Keratinocyte (primary cell): ENCODE measurements at places on chromosomes 6 and 20. TPM values are rescaled to one million over a fixed set of nuclear protein-coding genes. Genes with fewer than 3 reads are reported as not detected.

Gene MCCD1
- polyA plus RNA-seq: not detected in 3 replicates

Gene EFHC1
- polyA plus RNA-seq: 9.6 to 20.5 TPM (median 15.8 TPM) in 3 replicates

- no peak for DNase-seq
These were observed 45.6 kb upstream of the MAN1A1 start for GRCh38 chr6:119395192-119395591.

Gene PLCB4
- polyA plus RNA-seq: 2.4 to 4.1 TPM (median 3.1 TPM) in 3 replicates

Gene DEF6
- polyA plus RNA-seq: 12.4 to 17.4 TPM (median 17.3 TPM) in 3 replicates

- DNase-seq: no peak
These were observed 228.7 kb downstream of the BCKDHB start for GRCh38 chr6:80335121-80335531.

DNA sequence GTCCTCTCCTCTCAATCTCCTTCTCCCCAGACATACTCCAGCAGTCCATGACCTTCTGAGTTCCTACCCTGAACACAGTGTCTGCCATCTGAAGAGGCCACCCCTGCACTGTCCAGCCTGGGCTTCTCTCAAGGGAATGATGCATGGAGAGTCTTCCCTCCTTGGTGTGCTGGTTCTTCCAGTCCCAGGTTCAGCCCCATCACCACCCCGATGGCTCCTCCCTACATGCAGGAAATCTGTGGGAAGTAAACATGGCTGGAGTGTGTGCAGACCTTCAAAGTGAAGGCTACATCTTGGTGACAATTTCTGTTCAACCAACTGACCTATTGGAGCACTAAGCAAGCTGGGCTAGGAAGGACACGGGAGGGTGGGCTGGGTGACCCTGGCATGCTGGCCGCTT, 121.0 kb upstream of the JAG1 start:
- DNase-seq: no peak

GRCh38 chr6:1015825-1016224, 296.1 kb upstream of the FOXQ1 start:
- no peak for DNase-seq

Gene UNC5CL
- 0.23 to 0.50 TPM (median 0.34 TPM) in 3 replicates for polyA plus RNA-seq

DNA sequence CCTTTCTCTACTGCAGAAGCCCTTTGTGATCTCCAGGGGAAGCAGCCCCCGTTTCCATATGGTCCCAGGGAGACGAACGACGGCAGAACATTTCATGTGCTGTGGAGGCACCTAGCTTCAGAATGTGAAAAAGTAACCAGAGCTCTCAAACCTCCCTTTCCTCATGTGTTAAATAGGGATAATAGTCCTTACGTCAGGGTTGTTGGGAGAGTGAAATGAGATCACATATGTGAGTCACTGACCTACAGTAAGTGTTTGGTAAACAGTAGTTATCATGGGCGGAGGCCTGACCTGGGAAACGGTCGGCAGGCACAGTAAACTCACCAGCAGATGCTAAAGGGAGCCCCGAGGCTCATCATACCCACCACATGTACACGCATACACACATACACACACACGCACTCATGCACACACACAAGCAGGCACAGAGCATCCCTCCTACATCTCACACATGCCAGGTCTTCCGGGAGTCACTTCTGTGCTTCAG, 89.7 kb downstream of the LY86 start:
- DNase-seq: no peak

Gene ZSCAN9
- 8.3 to 15.9 TPM (median 12.0 TPM) in 3 replicates for polyA plus RNA-seq

DNA sequence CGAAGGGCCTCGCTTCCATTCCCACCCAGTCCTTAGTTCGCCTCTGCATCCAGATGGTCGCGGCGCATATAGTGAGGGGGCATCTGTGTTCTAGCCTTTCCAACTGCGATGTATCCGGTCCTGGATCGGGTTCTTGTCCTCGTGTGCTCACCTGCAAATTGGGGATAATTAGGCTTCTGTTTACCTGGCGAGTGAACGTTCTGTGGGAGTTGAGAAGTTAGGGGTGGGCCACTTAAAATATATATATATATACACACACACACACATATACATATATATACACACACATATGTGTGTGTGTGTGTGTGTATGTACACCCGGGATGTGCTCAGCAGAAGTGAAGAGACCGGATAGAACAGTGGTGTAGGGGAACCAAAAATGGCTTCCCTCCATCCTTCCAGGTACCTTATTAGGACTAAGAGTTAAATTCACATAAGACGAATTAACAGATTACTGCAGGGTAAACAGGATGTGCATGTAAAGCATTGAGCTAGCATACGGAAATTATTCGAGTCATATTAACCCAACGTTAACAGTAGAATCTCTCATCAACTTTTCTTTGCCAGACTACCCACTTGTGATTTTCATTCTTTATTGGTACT, 537 bp downstream of the CSTF1 start:
- DNase-seq: no peak

Gene PLG
- not detected in 3 replicates for polyA plus RNA-seq

DNA sequence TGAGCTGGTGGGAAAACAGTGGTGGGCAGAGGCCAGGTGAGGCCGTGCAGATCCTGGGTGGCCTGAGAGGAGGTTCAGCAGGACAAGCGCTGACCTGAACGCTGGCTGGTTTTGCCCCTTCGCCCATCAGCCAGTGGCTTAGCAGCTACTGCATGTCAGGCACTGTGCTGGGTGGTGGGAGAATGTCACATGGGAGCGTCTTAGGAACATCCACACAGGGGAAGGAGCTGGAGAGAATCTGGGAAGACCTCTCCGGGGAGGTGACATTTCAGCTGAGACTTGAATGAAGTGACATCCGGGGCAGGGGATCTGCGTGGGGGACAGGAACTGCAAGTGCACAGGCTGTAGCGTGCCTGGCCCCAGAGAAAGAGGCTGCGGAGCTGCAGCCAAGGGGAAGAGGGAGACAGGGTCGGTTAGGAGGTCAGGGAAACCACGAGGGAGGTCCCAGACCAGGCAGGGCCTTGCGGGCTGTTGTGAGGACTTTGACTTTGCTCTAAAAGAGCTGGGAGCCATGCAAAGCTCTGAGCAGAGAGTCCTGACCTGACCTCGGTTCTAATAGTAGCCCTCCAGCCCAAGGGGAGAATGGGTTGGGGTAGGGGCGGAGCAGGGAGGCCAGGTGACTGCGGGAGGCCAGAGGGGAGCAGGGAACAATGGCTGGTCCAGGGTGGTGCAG, 156.8 kb upstream of the PTPN1 start:
- DNase-seq: no peak

GRCh38 chr20:46361381-46361780, 45.0 kb downstream of the ELMO2 start:
- no peak for DNase-seq

Gene PROKR2
- not detected in 3 replicates for polyA plus RNA-seq

DNA sequence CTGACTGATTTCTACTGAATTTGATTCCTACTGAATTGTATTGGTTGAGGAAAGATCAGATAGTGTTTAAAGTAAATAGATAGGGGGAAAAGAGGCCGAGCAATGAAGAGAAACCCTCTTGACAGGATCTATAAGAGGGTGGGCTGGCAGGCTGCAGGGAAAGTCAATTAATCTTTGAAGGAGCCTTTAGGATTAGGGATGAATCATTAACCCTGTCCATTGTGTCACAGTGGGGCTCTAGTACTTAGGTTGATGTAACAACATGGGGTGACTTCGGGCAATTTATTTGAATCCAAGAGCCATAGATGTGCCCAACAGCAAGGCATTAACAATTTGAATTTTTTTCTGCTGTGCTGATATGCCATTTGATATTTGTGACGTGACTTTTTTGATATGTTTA, 7.5 kb downstream of the RFX6 start:
- no peak for DNase-seq

Gene ZC3H12D
- 0.03 to 0.04 TPM in 2 of 3 replicates, not detected in the other for polyA plus RNA-seq

GRCh38 chr6:53920881-53921280, 126.1 kb downstream of the LRRC1 start:
- DNase-seq: no peak

DNA sequence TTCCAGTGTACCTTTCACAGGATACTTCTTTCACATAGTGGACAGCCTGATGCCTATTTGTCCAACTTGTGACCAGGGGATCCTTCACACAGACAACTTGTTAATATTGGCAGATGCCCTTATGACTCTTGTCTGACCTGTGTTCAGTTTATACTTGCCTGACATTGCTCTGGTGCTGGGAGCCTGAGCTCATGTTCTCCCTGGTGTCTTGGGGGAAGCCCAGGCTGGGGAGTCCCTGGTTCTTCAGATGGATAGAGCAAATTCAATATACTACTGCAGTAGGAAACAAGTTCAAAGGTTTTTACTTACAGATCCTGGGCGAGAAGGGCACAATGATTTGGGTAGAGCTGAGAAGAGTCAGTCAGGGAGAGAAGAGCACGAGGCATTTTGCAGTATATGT, 76.1 kb downstream of the NKAIN2 start:
- DNase-seq: no peak

- no peak for DNase-seq
These were observed 124.7 kb upstream of the MARCKS start for GRCh38 chr6:113732384-113732966.

GRCh38 chr6:154408891-154409500, 52.4 kb upstream of the IPCEF1 start:
- no peak for DNase-seq

DNA sequence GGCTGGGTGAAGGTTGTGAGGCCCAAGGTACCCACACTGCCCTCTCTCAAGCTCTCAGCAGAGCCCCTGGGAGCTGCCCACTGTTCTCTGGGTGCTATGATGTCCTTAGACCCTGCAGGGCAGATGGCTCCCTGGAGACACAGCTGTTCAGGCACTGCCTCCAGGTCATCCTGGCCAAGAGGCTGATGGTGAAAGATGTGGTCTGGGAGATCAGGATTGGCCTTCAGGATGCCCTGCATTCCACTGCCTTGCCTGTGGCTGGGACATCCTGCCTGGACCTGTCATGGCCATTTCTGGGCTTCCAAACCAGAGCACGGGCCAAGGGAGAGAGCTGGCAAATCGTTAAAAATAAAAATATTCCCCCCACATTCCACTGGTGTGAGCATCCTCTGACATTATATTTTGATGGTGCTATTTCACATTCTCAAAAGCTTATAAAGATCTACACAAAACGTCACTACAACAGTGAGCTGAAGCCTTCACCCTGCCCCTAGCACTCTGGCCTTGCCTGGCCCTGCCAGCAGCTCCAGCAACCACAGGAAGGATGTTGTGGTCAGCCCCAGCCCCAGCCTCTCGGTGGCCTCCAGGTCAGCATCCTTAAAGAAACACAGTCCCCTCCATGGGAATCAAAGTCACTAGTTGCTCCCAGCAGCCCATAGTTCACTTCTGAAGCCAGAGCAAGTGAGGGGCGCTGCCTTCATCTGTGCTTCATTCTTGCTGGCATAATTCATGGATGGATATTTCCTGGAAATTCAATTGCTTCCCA, 13.5 kb upstream of the KCNK16 start:
- DNase-seq: no peak

GRCh38 chr20:58081846-58082245, 146.6 kb downstream of the ANKRD60 start:
- no peak for DNase-seq

DNA sequence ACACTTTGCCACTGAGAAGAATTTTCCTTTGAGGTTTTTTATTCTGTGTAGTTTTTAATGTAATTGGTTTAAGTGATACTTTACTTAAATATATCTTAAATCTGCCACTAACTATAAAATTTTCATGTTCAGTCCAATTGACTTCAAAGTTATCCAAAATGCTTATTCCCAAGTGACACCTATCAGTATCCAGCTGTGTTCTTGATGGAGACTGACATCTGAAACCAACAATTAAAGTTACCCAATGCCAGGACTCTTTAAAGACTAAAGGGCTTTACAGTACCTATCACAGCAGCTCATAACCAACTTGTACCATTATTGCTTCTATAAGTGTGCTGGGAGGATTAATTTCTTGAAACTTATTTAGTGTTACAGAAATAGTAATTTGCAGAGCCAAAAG, 13.8 kb upstream of the EYA4 start:
- no peak for DNase-seq

GRCh38 chr20:60096166-60096565, 137.9 kb downstream of the CDH26 start:
- DNase-seq: no peak

- DNase-seq: no peak
These were observed 29.4 kb downstream of the ABHD12 start for GRCh38 chr20:25361287-25361683.

Gene BIRC7
- not detected in 3 replicates for polyA plus RNA-seq

Gene TMEM217
- 0.44 to 0.85 TPM (median 0.80 TPM) in 3 replicates for polyA plus RNA-seq

DNA sequence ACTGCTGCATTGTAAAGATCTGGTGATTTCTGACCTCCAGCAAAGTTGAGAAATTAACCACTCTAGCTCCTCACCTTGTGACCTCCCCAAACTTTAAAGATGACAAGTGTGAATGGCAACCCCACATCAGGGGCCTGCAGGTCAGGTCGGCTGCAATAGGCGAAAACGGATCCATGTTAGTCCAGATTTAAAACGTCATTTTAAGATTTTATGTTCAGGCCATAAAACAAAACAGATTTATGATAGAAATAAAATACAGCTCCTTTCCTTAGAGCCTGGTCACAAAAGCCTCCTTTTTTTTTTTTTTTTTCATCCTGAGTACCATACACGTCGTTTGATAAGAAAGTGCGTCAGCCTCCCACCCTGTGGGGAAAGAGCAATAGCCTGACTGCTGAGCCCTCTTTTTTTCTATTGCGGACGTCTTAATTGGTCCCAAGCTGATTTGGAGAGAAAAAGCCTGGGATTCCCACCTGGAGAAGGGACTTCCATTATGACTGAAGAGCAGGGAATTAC, 519.2 kb upstream of the NOX3 start:
- no peak for DNase-seq

GRCh38 chr20:6919792-6920468, 152.4 kb downstream of the BMP2 start:
- DNase-seq: no peak

DNA sequence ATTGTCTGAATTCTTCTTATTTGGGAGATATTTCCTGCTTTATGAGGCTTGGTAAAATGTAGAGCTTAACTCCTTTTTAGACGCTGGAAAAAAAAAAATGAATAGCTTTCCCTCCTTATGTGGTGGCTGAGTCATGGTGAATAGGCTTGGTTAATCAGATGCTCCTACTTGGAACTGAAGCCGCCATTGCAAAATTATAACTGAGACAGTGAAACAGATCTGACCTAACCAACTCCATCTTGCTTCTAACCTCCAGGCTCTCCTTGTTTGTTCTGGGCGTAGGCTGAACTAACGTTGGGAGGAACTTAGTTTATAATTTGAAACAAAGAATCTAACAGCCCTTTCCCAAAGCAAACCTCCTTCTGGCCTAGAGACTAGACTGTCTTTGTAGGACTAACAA, 43.2 kb upstream of the PLCB4 start:
- DNase-seq: no peak

GRCh38 chr6:162198925-162199324, 528.6 kb downstream of the PRKN start:
- no peak for DNase-seq

Gene FOXQ1
- polyA plus RNA-seq: 2.3 to 5.4 TPM (median 4.2 TPM) in 3 replicates

Gene DEFB114
- not detected in 3 replicates for polyA plus RNA-seq

GRCh38 chr6:146878168-146878951, 279.6 kb downstream of the ADGB start:
- DNase-seq: no peak

DNA sequence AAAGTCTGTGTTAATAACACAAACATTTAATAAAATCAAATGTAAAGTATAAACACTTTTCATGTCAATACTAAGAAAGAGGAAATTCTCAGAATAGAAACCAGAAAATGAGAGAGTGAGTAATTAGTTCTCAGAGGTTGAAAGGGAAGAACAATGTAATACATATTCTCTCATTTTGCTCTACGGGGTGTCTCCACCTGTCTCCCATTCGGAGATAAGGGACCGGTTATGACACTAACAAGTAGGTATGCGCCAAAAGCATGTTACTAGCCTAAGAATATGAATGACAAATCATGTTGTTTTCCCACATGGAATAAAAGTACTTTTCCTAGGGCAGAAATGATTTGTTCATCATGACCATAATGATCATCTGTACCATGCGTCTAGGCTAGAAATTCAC, 35.6 kb upstream of the PRELID3B start:
- DNase-seq: no peak

Gene LY6G5C
- 0.58 to 0.95 TPM (median 0.61 TPM) in 3 replicates for polyA plus RNA-seq
